Tongue (tissue), 3 donors: ENCODE measurements at places on chromosomes 4 and X.

DNA sequence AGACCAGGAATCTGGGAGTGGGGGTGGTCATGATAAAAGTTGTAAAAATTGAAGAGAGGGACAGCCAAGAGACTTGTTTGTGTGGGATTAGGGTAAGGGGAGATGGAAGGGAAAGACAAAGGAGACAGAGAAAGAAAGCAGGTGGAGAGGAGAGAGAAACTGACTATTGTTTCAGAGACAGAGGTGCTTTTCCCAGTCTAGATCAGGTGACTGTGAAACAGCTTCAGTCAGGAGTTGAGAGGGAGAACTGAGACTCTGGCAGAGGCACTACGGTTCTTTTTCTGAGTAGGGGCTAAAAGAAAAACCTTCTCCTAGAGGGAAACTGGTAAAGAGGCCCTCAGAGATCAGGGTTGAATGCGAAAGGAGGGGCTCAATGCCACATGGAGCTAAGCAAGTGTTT, 106.4 kb downstream of the KDR start:
- no peak for DNase-seq

GRCh38 chr4:9980898-9981297, 40.4 kb downstream of the SLC2A9 start:
- no peak for DNase-seq

GRCh38 chrX:104618106-104618895, 52.3 kb downstream of the IL1RAPL2 start:
- DNase-seq, result no peak

DNA sequence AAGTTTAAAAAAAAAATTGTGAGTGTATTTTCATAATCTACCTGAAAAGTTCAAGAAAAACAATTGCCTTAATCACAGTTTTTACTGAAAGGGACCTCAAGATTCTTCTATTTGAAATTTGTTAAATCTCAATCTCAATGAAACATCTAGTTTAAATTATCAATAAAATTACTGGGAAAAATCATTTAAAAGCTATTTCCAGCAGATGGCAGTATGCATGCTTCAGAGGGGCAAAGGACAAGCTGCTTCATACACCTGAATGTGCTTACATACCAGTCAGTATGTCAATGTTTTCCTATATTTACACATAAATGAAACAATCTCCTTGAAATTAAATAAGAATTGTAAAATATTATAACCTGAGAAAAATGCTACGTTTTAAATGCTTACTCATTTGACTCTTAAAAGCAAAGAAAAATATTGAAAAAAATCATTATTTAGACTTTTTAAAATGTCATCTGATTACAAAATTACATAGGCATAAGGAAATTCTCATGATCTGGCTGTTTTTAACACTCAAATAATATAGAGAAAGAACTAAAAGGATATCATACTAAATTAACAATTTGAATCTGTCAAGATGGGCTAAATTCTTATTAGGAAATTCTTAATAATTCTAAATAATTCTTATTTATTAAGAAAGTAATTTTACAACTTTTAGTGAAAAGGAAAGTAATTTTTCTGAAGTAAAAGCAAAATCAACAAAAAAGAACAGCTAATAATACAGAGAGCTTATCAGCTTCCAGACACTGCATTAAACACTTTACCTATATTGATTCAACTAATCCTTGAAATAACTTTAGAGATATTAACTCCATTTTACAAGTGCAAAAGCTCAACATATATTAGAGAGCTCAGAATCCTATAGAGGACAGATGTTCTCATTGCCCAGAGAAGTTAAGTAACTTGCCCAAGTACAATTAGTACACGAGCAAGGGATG, 242.1 kb downstream of the ADAMTS3 start:
- peak; percentile 54 for DNase-seq

DNA sequence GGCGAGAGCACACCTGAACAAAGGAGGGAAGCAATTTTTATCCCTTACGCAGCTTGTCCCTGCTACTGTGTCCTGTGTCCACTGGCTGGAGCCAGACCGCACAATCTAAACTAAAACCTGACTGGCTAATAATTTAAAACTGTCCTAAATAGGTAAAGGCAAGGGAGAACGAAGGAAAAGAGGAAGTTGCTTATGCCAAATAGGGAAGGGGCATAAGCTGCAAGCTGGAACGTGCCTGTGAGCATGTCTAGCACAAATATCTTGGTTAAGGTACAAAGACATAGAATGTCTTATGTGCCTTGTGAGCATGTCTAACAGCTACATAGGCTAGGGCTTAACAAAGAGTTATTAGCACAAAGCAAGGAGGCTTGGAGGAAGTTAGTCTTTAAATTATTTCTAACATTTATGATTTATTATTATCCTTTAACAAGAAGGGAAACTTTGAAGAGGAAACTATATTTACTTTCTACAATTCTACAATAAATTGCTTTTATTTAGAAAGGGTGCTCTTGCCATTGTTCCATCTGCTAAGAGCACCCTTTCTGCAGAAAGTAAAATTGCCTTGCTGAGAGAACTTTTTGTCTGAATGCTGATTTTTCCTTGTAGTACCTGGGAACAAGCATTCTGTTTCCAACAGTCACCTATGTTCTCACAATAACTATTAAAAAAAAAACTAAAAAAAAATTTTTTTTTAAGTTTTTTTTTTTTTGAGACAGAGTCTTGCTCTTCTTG, 80.6 kb upstream of the CBR4 start:
- DNase-seq, result no peak

GRCh38 chrX:72050011-72050410, 81.7 kb downstream of the RTL5 start:
- no peak for DNase-seq

- DNase-seq, result no peak
These were observed 17.2 kb downstream of the GPR174 start for GRCh38 chrX:79161655-79162054.

DNA sequence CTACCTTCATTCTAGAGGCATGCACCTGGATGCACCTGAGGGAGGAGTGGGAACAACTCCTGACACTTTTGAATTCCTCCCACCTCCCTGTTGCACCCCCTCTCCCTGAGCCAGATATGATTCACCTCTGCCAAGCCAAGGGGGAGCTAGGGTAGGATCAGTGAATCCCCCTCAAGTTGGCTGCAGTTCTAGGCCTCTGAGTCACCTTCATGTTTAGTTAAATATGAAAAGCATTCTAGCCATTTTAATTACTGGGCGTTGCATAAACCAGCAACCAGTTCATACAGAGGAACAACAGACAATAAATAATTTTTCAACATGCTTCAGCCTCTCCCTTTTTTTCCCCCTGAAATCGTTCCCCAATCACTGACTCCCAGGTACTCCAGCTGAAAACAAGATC, 1440.2 kb downstream of the ADGRL3 start:
- DNase-seq, result no peak

DNA sequence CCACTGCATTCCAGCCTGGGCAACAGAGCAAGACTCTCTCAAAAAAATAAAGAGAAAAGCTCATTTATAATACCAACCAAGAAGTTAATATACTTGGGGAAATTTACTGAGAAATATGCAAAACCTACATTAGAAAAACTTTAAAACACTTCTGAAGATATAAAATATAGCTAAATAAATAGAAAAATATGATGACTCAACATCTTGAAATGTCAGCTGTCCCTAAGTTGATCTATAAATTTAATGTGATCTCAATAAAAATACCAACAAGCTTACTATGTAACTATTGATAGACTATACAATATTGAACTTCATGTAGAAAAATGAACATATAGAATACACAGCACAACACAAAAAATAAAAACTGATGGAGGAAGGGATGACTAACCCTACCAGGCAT, 87.5 kb upstream of the INTU start:
- DNase-seq, result no peak

DNA sequence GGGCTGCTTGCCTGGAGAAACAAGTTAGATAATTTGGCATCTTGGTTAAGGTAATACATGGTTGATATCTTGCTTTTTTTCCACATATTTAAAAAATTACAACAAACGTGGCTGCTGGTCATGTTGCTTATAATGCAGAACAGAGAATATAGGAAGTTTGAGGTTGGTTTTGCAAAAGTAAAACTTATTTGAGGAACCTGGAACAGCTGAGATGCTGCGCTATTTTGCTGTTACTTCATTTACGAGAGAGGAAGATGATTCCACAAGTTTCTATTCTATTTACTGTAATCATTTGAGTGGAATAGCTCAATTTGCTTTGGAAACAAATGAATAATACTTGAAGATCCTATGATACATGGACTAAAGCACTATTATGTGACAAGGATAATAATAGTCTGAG, 118.9 kb downstream of the TMA16 start:
- no peak for DNase-seq

DNA sequence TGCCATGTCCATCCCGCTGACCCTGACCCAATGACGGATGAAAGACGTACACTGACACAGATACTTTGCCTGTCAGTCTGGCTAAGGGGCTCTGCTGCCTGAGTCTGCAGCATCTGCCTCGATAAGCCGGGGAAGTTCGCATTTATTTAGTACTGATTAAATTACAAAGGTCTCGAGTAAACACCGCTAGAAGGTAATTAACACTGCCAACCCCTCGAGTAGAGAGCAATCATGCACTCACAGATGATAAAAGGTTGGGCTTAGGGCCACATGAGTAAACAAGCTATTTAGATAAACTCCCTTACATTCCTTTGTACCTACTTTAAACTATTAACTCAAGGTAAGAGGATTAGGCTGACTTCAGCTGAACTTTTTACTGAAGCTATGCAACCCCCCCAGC, 16.0 kb upstream of the RBMXL3 start:
- no peak for DNase-seq

DNA sequence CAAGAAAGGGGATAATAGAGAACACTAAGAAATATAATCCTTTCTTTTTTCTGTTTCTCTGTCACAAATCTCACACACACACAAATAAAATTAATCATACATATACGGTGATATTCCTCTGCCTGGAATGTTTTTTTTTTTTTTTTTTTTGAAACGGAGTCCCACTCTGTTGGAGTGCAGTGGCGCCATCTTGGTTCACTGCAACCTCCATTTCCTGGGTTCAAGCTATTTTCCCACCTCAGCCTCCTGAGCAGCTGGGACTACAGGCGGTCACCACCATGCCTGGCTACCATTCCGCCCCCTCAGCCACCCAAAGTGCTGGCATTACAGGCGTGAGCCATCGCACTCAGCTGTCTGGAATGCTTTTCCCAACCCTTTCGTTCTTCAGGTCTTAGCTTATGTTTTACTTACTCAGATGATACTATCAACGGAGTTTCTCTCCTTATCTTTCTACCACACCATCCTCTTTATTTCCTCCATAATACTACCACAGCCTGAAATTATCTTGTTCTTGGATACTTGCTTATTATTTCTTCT, 69.3 kb downstream of the ANKRD17 start:
- DNase-seq, result no peak

- DNase-seq, result no peak
These were observed 334.9 kb upstream of the GATB start for GRCh38 chr4:152095701-152096070.

DNA sequence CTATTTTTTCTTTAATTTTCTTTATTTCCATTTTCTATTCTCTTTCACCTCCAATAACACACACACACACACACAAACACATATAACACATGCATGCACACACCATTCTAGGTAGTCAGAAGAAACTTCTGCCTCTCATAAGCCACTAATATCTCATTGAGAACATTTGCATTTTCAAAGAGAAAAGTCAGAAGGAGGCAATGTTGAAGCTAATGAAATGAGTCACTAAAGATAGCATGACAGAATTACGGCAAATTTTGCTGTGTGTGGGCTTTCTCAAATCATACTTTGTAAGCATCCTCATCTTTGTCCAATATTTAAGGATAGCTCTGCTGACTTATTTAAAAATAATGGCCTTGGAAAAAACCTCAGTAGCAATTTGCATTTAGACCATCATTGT, 291.3 kb downstream of the GUCY2F start:
- no peak for DNase-seq

GRCh38 chrX:120380699-120381098, 18.8 kb downstream of the ATP1B4 start:
- DNase-seq, result no peak

DNA sequence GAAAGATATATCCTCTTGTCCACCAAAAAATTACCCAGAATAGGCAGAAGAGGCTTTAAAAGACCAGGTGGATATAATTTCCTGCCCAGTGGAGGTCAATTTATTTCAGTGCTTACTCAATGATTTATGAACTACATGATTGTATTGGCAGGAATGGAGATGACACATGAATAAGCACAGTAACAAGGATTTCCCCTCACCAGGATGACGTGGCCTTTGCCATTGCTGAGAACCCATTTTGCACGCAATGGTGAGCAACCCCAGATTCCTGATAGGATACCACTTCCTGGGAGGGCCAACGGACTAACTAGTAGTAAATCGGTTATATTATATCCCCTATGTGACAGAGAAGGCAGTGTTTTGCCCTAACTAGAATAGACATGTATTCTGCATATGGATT, 11.6 kb upstream of the TTC29 start:
- no peak for DNase-seq

DNA sequence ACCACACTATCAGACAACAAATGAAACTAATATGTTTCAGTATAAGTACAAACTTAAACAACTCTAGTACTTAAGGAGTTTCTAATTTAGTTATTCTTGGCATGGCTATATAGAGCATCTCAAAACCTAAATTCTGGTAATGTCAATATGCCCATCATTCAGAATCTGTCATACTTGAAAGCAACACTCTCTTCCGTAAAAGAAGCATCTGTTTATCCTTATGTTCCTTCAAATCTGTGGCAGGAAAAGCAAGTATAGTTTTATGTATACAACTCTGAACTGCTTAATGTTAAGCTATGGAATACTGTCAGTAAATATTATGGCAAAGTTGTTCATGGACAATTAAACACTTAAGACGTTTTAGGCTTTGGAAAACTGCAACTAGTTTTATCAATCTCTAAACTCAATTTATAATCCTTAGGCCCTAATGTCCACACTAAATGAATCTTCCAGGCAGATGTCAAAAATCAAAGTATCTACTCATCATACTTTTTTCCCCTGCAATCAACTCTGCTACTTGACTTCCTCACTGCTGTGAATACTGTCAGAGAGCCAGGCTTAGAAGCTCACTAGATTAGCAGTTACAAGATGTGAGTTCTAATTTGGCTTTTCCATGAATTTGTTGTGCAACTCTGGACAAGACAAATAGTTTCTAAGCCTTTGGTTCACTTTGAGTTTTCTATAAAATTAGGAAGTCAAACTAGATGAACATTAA, 109.4 kb downstream of the SCLT1 start:
- no peak for DNase-seq
